Islet precursor cell (in vitro differentiated cells): ENCODE measurements at places on chromosomes 1 and 21.

GRCh38 chr1:224609333-224609732 is 6.8 kb upstream of the CNIH3 start:
- no peak for DNase-seq

GRCh38 chr1:156012051-156012817 is 8.5 kb downstream of the SSR2 start:
- no peak for DNase-seq

- no peak for DNase-seq
Measured at GRCh38 chr1:202201266-202201665, 7.7 kb downstream of the LGR6 start.

GRCh38 chr1:53063744-53064515 is 1.9 kb downstream of the PODN start:
- no peak for DNase-seq

DNA sequence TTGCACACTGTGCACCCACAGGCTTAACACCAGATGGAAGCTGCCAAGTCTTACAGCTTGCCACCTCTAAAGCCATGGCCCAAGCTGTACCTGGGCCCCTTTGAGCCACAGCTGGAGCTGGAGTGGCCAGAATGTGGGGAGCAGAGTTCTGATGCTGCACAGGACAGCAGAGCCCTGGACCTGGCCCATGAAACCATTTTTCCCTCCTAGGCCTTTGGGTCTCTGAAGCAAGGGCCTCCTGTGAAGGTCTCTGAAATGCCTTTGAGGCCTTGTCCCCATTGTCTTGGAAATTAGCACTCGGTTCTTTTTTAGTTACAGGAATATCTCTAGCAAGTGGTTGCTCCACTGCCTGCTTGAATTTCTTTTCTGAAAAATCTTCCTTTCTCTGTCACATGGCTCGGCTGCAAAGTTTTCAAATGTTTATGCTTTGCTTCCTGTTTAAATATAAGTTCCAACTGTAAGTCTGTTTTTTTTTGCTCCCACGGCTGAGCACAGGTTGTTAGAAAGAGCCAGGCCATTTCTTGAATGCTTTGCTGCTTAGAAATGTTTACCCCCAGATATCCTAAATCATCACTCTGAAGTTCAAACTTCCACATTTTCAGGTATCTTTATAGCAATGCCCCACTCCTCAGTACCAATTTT is 156.8 kb upstream of the GORAB start:
- no peak for DNase-seq

- peak; percentile 12 for DNase-seq
Measured at GRCh38 chr1:214002472-214002871, 14.7 kb downstream of the PROX1 start.

GRCh38 chr21:32753818-32754585 is 17.6 kb downstream of the PAXBP1 start:
- no peak for DNase-seq

- no peak for DNase-seq
Measured at GRCh38 chr1:11463177-11463576, 15.8 kb upstream of the DISP3 start.

- no peak for DNase-seq
Measured at GRCh38 chr1:202126426-202126825, 3.7 kb downstream of the GPR37L1 start.

- peak; percentile 66 for DNase-seq
Measured at GRCh38 chr1:57411262-57411661, 12.6 kb downstream of the DAB1 start.

- no peak for DNase-seq
Measured at GRCh38 chr1:204267191-204267601, 53.4 kb upstream of the GOLT1A start.

- DNase-seq = no peak
Measured at GRCh38 chr1:192151176-192151575, 7.1 kb upstream of the RGS18 start.

DNA sequence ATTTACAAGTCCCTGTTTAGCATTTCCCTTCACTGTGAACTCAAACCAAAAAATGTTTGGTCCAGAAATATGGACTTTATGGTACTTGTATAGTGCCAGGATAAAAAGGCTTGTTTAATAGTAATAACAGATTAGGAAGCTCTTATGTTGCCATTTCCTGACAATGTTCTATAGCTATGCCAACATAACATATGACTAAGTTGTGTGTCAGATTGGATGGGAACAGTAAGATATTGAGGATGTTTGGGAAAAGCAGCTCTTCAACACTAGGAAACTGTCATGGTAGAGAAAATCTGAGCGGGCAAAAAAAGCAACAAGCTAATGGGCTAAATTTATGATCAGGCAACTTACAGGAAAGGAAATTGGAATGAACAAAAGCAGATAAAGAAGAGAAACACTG is 287.1 kb upstream of the ADGRL4 start:
- no peak for DNase-seq

DNA sequence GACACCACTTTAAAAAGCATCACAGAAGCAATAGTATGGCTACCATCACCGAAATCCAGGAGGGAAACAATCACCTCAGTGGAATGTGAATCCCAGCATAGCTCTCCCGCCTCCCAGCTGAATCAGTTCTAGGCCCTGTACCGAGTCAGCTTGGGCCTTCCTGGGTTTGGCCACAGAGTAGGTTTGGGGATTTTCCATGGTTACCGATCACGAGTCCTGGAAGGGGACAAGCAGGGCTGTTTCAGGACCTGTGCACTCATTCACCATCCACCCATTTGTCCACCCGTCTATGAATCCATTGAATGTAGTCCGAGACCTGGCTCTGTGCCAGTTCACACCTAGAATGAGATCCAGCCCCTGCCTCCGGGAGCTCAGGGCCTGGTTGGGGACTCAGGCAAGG is 94.2 kb downstream of the ARHGEF10L start:
- DNase-seq = no peak

GRCh38 chr1:150973258-150973835 is 1.3 kb downstream of the CERS2 start:
- DNase-seq = no peak

DNA sequence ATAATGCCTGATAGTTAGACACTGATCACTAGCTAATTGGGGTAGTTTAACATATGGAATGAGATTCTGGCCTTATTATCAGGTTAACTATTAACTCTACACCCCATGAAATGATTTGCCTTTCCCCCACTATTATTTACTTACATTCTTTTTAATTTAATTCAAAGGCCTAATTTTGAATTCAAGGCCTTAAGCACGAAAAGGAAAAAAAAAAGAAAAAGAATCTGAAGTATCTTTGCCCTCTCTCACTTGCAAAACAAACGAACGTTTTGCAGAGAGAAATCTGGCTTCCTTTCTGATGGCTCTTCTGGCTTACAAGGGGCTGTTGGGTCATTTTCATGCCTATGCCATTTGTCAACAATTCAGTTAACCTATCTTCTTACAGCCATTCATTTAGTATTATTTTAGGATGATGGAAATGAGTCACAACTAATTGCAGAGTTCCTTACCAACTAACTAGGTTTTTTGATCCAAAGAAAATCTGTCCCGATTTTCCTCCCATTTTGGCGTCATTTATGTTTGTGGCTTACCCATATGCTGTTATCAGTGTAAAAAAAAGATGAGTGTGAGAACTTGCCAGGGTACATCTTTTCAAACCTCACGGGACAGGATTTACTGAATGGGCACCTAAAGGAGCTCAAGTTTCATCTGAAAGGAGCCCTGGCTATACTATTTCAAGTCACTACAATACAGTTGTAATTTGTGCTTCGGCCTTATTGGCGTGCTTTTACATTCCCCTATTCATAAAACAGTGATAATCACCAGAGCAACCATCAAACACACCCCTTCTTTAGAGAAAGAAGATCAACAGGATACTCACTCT is 1.9 kb upstream of the ERRFI1 start:
- DNase-seq = no peak

GRCh38 chr1:32454726-32455125 is 10.1 kb upstream of the ZBTB8B start:
- no peak for DNase-seq

- no peak for DNase-seq
Measured at GRCh38 chr1:230313453-230314141, 112.5 kb downstream of the PGBD5 start.

DNA sequence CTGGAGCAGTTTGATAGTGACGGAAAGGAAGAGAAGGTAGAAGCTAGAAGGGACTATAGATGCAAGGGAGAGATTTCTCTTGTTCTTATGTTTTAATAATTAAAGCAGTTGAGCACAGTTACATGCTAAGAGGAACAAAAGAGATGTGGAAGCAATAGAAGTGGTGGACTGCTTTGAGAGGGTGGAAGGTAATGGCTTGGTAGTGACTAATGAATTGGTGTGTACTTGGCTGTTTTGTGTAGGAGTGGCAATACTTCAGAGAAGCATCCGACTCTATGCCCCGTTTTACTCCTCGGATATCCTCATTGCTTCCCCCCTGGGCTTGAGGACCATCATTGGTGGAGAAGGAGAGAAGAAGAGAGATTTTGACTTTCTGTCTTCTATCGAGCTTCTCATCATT is 12.8 kb downstream of the UTP25 start:
- no peak for DNase-seq

DNA sequence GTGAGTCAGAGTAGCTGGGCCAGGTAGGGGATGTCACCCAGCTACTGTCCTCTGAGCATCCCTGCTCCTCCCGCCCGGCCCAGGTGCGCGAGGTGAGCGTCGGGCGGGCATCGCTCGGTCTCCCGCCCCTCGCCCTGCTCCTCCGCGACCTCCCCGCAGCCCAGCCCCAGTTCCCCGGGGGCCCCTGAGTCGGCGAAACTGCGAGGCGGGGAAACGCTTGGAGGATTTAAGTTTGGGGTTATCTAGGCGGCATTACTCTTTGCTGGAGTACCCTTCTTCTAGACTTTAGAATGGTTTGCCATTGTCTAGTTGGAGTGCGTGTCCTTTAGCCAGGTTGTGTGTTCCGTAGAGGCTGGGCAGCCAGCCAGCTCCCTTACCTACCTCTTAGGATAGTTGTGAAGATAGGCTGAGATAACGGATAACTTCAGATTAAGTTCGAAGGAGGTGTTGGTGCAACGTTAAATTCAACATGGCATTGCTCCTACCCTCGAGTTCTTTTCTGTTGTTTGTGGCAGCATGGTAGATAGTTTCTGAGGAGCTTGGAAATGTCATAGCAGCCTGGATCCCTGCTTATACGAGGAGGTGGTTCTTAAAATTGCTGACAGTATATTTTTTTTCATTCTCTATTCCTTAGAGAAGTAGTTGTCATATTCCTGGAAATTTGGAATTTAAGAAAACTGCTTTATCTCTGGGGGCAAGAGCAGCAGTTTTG is 697 bp downstream of the AGO3 start:
- no peak for DNase-seq

- no peak for DNase-seq
Measured at GRCh38 chr1:23592209-23592892, 33.0 kb upstream of the ID3 start.

DNA sequence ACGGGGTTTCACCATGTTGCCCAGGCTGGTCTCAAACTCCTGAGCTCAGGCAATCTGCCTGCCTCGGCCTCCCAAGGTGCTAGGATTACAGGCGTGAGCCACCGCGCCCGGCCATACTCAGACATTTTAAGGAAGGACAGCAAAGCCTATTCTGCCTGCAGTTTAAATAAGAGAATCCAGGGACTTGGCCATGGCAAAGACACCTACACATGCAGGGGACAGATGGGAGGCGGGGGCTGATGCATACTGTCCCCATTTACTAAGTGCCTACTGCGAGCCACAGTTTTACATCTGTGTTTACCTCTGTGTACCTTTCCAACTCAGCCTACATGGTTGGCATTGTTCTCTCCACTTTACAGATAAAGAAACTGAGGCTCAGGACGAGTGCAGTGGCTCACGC is 25.4 kb downstream of the LDLRAD2 start:
- DNase-seq = no peak

DNA sequence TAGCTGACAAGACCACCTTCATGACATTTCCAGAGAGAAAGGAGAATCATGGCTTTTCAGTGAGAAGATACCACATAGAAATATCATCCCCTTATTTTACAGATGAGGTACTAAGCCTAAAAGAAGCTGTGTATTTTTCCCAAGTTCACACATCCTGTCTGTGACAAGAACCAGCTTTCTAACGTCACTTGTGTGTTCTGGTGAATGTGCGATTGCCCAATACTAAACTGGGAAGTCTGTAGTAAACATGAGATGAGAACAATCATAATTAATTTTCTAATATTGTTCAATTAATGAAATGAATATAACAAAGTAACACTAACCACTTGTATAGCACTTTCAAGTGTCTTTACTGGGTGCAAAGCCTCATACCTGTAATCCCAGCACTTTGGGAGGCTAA is 46.0 kb downstream of the PTGER3 start:
- DNase-seq = no peak

DNA sequence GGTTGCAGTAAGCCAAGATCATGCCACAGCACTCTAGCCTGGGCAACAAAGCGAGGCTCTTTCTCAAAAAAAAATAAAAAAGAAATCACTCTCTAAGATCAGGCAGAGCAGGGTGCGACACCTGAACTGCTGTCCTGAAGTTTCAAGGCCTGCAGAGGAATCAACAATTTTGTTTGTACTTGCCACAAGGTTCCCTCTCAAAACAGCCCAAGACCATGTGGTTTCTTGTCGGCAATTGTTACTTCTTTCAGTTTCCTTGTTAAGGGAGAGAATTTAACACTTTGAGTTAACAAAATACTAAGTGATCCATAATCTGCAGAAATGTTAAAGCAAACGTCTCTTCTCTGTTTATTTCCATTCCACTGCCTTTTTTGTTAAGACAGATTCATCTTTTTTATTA is 36.5 kb downstream of the MACO1 start:
- DNase-seq = no peak

DNA sequence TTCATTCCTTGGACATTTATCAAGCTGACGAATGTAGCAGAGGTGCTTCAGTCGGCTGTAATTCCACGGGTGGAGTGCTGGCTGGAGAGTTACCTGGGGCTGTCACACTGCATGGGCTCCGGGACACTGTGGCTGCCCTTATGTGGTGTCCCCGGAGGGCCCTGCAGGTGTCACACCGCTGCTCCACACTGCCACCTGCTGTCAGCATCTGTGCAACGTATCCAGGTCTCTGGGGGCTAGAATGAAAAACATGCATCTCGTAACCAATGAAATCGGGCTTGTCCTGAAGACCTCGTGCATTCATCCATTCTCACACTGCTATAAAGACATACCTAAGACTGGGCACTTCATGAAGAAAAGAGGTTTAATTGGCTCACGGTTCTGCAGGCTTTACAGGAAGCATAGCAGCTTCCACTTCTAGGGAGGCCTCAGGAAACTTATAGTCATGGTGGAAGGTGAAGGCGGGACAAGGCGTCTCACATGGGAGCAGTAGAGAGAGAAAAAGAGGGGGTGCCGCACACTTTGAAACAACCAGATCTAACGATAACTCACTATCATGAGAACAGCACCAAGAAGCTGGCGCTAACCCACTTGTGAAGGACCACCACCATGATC is 46.7 kb upstream of the PCBP3 start:
- DNase-seq = peak; percentile 78

- no peak for DNase-seq
Measured at GRCh38 chr1:174742805-174743653, 256.7 kb upstream of the CACYBP start.

GRCh38 chr1:98315309-98315708 is 346.2 kb upstream of the SNX7 start:
- DNase-seq = no peak
